ENCODE measurements at places on chromosomes 2 and 18. TPM values are rescaled to one million over a fixed set of nuclear protein-coding genes. Genes with fewer than 3 reads are reported as not detected.

The DNAJC5G gene
- total RNA-seq = 0.25 TPM

The NEB gene
- total RNA-seq = 17.6 TPM

The ADD2 gene
- total RNA-seq = not detected

The CTNNA2 gene
- total RNA-seq = not detected

The ALKAL2 gene
- not detected for total RNA-seq

The DNAJC10 gene
- 103 TPM for total RNA-seq

The SLC11A1 gene
- 0.12 TPM for total RNA-seq

The NOL4 gene
- total RNA-seq = not detected

- DNase-seq = no peak
These were observed 85.3 kb upstream of the ZNF397 start for GRCh38 chr18:35155398-35156117.

- peak; percentile 9 for DNase-seq
These were observed 76.2 kb upstream of the CTAGE1 start for GRCh38 chr18:22493940-22494339.

- DNase-seq = no peak
These were observed 324.4 kb upstream of the CELF4 start for GRCh38 chr18:37889963-37890362.

DNA sequence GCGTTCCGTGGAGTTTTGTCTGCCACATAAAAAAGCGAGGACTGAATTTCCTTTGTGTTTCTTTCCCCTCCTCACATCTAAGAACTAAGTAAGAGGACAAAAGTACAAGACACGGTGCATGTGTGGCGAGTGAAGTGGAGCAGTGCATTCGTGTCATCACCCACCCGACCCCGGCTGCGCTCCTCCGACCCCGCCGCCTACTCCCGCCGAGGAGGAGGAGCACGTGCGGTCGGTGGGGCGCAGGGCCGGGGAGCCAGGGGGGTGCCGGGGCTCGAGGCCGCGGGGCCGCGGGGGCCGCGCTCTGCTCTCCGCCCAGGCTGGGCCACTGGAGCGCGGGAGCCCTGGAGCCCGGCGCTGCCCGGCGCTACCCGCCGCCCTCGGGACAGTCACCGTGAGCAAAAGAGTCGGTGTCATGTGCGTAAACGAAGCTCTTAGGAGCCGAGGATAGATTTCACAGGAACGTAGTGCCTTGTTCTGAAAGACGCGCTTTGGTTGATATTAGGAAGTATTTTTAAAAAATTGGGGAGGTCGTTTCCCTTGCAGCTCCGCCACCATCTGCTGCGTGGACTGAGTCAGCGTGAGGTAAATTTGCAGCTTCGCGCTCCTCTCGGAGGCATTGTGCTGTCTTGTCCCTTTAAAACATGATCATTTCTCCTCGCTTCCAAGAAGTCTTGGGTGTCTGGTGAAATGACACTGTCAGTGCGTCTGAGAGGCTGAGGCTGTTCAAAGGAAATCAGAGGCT, 11.0 kb downstream of the TBR1 start:
- no peak for DNase-seq

DNA sequence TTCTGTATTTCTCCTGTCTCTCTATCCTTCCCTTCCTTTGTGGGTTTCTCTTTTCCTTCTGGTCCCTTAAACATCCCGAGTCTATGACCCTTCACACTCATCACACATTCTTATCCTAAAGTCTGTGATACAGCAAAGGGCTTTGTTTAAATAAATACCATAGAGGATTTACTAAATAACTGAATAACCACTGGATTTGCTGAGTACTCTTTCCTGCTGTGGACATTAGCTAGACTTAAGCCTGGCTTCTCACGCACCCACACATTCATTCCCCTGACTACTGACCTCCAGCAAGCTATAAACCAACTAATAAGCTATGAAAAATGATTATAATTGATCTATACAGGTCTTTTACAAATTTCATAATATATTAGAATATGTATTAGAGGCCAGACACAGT, 76.6 kb downstream of the COL4A3 start:
- DNase-seq = peak; percentile 3

- peak; percentile 60 for DNase-seq
These were observed 891 bp downstream of the CAB39 start for GRCh38 chr2:230713331-230714135.

GRCh38 chr18:45666006-45666405, 50.7 kb downstream of the SLC14A2 start:
- no peak for DNase-seq

DNA sequence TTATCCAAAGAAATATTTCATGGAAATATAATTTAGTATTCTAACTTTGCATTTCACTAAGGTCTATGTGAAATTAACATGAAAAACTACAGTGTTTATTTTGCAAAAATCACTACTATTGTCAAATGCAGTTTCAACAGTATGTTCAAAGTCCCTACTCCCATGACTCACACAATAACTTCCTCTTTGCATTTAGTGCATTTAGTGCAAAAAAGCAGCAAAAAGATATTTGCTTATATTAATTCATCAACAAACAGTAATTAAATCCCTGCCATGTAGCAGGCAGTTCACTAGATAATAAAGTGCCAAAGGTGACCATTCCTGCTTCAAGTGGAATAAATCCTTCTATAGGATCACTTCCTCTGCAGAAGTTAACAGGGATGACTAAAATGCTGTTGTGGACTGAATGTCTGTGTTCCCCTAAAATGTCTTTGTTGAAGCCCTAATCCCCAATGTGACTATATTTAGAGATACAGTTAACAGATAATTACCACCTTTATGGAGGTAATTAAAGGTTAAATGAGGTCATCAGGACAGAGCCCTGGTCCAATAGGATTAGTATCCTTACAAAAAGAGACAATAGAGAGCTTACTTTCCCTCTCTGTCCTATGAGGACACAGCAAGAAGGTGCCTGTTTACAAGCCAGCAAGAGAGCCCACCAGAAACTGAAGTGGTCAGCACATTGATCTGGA, 61.7 kb downstream of the STK39 start:
- no peak for DNase-seq

DNA sequence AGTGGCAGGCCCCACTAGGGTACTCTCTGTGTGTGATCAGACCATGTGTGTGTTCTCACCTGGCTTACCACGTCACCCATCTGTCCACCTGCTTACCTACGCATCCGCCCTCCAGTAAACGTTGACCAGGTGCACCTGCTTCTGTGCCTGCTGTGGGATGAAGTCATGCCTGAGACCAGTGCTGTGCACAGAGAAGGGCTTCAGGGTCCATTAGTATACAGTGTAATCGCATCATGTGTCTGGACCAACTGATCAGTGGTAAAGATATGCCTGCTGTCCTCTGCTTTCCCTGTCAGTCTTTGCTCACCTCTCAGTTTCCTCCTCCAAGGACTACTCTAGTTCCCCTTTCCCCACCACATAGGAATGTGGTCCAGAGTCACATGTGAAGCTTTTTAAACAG, 109.3 kb downstream of the FHOD3 start:
- no peak for DNase-seq

DNA sequence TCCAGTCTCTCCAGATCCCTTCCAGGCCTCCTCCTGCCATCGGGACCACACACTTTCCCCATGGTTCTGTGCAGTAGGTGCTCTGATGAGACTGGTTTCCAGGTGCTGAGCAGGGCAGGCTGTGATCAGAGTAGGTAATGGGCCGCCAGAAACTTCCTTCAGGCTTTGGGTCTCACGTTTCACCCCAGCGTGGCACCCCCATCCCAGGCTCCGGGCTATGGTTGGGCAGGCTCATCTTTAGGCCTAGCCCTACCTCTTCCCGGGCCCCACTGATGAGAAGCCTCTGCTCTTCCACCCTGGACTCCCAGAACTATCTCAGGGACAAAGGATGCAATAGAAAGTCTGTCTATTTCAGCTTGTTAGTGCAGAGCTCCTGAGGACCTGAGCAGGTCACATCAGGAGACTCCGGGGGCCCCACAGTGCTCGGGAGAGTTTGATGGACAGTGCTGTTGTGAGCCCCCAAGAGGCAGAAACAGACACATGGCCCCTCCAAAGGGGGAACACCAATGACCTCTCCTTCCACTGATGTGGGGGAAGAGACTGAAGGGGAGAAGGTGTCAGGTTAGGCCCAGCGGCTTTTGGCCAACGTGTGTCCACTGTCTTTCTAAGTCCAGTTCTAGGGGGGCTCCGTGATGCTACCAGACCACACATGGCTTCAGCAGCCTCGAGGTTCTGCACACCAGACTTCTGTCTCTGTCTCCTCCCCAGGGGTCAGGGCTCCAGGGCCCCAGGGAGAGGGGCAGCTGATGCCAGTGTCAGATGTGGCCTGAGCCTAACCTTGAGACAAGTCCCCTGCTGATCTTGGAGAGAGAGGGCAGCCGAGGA, 5.8 kb upstream of the PROM2 start:
- DNase-seq = peak; percentile 23

DNA sequence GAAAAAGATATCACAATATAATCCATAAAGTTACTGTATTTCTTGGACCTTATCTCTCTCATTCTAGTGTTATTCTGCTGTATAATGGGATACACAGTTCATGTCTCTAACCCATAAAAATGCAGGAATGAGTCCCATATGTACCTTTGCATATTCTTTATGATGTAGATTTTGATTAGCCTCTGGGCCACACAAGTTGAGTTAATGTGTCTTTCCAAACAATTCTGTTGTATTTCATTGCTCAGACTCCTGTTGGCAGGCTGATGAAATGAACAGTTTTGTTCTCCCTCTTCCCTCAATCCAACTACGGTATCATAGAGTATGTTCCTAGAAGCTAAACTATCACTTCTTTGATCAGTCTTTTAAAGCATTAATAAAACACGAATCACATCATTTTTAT, 113.2 kb upstream of the SATB2 start:
- no peak for DNase-seq

- no peak for DNase-seq
These were observed 87.6 kb downstream of the NRP2 start for GRCh38 chr2:205769879-205770278.

All from Caco-2 (cell line).